ENCODE measurements at places on chromosomes 4 and X.

- no peak for DNase-seq
These were observed 14.3 kb downstream of the FAM47B start for GRCh38 chrX:34956916-34957315.

GRCh38 chr4:68907245-68907644, 44.4 kb downstream of the UGT2A3 start:
- DNase-seq = no peak

- DNase-seq = peak; percentile 41
These were observed 12.4 kb upstream of the EOLA2 start for GRCh38 chrX:149950681-149951080.

GRCh38 chr4:182826391-182826790, 90.8 kb downstream of the DCTD start:
- peak; percentile 87 for DNase-seq

DNA sequence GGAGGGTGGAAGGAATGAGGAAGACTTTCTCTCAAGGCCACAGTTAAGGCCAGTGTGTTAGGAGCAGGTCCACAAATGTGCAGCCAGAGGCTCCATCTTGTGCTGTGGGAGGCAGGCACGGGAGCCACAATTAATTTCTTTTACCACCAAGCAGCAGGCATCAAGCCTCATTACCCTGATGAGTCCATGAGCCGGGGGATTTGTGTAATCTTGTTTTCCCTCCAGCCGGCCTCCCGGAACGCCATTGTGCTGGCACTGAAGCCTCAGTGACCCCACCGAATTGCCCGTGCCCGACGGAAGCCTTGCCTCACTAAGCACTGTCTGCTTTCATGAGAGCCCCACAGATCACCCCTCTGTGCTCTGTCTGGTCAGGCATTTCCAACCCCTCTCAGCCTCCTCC, 154.7 kb upstream of the STX18 start:
- no peak for DNase-seq

- no peak for DNase-seq
These were observed 65.1 kb downstream of the ENPEP start for GRCh38 chr4:110540982-110541451.

GRCh38 chr4:121688701-121689100, 8.1 kb downstream of the ANXA5 start:
- peak; percentile 84 for DNase-seq

GRCh38 chr4:53196882-53197771, 168.7 kb downstream of the SCFD2 start:
- peak; percentile 83 for DNase-seq

- DNase-seq = no peak
These were observed 57.0 kb upstream of the GBA3 start for GRCh38 chr4:22635692-22636091.

DNA sequence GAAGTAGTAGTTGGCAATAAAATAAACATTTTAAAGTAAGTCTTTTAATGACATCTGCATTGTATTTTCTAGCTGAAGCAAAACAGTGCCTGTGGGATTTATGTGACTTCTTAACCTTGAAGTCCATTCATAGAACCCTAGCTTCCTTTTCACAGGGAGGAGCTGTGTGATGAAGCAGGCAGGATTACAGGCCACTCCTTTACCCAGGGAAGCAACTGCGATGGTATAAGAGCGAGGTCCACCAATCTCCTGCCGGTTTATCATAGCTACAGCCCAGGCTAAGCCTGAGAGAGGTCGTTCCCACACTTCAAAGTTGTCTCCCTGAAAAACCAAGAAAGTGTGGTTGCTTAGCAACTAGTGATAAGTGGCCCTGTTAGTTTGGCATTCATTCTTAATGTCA, 7.0 kb downstream of the RPL36A start:
- no peak for DNase-seq

GRCh38 chr4:13856387-13856786, 228.9 kb upstream of the BOD1L1 start:
- DNase-seq = no peak

GRCh38 chr4:188934320-188934962, 795.2 kb downstream of the TRIML1 start:
- no peak for DNase-seq

DNA sequence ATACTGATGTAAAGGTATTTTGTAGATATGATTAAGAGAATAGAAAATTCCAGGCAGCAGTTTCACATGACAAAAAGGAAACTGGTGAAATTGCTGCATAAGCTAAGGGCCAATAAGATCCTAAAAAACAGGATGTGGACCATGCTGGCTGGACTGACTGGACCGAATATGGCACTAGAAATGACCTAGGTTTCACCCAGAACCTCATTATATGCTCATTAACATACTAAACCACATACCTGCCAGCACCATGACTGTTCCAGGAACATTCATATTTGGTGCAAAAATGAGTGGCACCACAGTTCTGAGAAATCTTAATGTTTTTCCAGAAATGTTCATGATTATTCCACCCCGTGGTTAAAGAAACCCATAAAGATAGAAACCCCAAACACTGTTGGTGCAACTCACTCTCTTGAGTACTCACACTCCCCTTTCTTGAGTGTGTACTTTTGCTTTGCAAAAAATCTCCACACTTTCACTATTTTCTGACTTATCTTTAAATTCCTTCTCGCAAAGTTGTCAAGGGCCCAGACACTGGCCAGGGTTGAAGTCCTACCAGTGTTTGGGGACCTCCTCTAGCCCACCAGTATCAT, 74.0 kb downstream of the FANCB start:
- no peak for DNase-seq

GRCh38 chr4:164937576-164938270, 39.7 kb downstream of the TRIM61 start:
- no peak for DNase-seq

DNA sequence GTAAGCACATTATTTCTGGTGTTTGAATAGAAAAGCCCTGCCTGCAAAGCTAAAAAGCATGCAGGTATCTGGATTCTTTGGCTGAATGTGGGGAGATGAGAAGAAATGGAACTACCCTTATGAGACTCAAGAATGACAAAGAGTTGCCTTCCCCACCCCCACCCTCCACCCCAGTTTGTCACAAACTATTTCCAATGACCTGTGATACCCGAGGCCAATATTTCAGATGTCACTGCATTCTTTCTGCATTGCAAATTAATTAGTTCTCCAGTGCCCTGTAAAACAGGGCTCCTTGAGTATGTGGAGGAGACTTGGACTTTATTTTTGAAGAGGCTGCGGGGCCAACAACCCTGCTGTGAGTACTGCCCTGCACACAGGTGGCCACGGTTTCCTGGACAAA, 116.4 kb downstream of the ZNF827 start:
- no peak for DNase-seq
